Neural crest cell (in vitro differentiated cells): ENCODE measurements at places on chromosomes 13 and 19. TPM values are rescaled to one million over a fixed set of nuclear protein-coding genes. Genes with fewer than 3 reads are reported as not detected.

The CEACAM6 gene
- total RNA-seq: not detected in 2 replicates

The CLEC11A gene
- total RNA-seq: 7.6 and 7.9 TPM in 2 replicates

The ZNF235 gene
- 9.5 and 11.5 TPM in 2 replicates for total RNA-seq

The NLRP9 gene
- total RNA-seq: not detected in 2 replicates

The ZNF221 gene
- 11.6 and 14.3 TPM in 2 replicates for total RNA-seq

The PGLYRP2 gene
- not detected in 2 replicates for total RNA-seq

The BST2 gene
- not detected in 2 replicates for total RNA-seq

The GNG8 gene
- not detected in 2 replicates for total RNA-seq
